ENCODE measurements at places on chromosomes 13 and 19. TPM values are rescaled to one million over a fixed set of nuclear protein-coding genes. Genes with fewer than 3 reads are reported as not detected.
A peak's percentile ranks its signal among the peaks of the same experiment; 100 is the strongest.

GRCh38 chr19:383922-384798, 24.8 kb downstream of the C2CD4C start:
- no peaks in the 10 kb centered on the region for H3K27me3 ChIP-seq
- 0 out of 2 replicates have a peak, but pooled peaks cover 3% of the 10 kb centered on the region for H3K4me1 ChIP-seq

DNA sequence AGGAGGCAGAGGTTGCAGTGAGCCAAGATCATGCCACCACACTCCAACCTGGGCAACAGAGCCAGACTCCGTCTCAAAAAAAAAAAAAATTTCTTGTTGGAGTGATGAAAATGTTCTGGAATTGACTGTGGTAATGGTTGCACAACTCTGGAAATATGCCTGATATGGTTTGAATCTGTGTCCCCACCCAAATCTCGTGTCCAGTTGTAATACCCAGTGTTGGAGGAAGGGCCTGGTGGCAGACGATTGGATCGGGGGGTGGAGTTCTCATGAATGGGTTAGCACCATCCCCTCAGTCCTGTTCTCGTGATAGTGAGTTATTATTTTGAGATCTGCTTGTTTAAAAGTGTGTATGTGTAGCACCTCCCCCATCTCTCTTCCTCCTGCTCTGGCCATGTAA, 41.1 kb upstream of the MAP3K10 start:
- DNase-seq, result no peak
- H3K4me1 ChIP-seq, result peaks cover 10% of the 10 kb centered on the region
- no peaks in the 10 kb centered on the region for H3K27me3 ChIP-seq
- H3K4me3 ChIP-seq, result no peak overlapping the region
- H3K27ac ChIP-seq, result no peak overlapping the region

GRCh38 chr19:40006273-40006691, 9.4 kb downstream of the ZNF546 start:
- peak; percentile 84 for DNase-seq
- no peaks in the 10 kb centered on the region for H3K27me3 ChIP-seq
- H3K36me3 ChIP-seq, result peaks cover 2% of the 10 kb centered on the region
- H3K27ac ChIP-seq, result peak overlapping the region; percentile 76

The TUBA3C gene
- total RNA-seq, result not detected

DNA sequence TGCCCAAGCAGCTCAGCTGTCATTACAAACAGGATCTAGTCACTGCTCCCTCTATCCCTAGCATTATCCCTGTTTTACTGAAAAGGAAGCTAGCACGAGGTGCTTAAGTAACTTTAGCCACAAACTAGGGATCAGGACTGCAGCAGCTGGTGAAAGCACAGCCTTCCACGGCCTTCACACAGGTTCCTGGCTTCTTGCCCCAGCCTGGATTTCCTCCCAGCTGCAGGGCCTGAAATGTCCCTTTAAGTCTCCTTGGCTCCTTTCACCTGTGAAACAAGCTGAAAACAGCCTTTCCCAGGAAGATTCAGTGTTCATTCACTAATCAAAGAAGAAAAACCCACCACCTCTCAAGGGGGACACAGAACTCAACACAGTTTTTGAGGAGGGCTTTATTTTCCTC, 754.5 kb downstream of the DIAPH3 start:
- no peaks in the 10 kb centered on the region for H3K4me1 ChIP-seq
- no peaks in the 10 kb centered on the region for H3K27me3 ChIP-seq
- H3K4me3 ChIP-seq, result no peak overlapping the region
- DNase-seq, result no peak

DNA sequence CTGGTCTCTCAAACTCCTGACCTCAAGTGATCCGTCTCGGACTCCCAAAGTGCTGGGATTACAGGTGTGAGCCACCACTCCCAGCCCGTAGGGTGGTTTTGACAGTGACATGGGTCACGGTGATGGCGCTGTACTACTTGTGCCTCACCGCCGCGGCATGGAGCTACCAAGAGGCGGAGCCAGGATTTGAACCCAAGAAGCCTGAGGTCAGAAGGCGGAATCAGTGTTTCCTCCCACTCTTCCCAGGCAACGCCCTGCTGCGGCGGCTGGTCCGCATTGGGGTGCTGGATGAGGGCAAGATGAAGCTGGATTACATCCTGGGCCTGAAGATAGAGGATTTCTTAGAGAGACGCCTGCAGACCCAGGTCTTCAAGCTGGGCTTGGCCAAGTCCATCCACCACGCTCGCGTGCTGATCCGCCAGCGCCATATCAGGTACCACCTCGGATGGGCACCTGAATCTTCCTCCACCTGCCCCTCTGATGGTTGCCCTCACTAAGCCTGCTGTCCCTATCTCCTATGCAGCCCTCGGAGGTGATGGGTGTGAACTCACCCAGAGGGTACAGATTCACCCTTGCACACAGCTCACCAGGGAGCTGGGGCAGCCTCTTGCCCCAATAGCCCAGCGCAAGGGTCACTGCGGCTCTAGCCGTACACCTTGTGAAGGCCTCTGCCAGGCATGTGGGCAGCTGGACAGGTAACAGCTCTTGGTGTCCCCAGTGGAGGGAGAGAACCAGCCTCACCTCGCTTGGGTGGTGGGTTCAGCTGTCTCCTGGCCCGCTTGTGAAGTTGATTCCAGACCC, 5.6 kb downstream of the RPS9 start:
- peaks cover 77% of the 10 kb centered on the region for H3K36me3 ChIP-seq
- no peak overlapping the region for H3K27ac ChIP-seq
- no peak overlapping the region for H3K4me3 ChIP-seq

- no peaks in the 10 kb centered on the region for H3K4me1 ChIP-seq
- no peak for DNase-seq
These were observed 82.5 kb downstream of the TSHZ3 start for GRCh38 chr19:31266731-31267130.

The NDUFA11 gene
- 556 TPM for total RNA-seq

- DNase-seq, result no peak
- H3K27me3 ChIP-seq, result no peaks in the 10 kb centered on the region
- no peaks in the 10 kb centered on the region for H3K36me3 ChIP-seq
- no peak overlapping the region for H3K27ac ChIP-seq
- H3K4me1 ChIP-seq, result no peaks in the 10 kb centered on the region
These were observed 170.1 kb downstream of the OXGR1 start for GRCh38 chr13:96824140-96824539.

DNA sequence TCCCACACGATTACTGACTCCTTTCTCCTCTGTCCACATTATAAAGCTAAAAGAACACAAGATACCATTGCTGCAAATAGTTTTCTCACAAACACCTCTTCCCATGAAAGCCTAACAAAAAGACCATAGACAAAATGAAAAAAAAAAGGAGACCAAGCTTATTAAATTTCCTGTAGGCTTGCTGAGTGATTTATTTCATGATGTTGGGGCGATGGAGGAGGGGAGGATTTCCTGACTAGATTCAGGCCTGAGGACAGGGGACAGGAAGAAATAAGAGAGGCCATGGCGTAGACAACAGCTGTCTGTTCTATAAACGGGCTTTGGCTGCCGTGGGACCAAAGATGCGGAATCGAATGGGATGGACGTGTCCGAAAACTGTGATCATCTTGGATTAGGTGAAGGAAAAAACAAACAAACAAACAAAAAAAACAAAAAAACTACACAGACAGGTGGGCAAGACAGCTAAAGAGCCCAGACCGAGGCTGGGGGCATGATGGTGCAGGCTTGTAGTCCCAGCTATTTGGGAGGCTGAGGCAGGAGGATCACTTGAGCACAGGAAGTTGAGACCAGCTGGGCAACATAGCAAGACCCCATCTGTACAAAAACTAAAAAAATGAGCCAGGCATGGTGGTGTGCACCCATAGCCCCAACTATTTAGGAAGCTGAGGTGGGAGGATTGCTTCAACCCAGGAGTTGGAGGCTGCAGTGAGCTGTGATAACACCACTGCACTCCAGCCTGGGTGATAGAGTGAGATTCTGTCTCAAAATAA, 5.3 kb downstream of the TMPRSS9 start:
- H3K4me1 ChIP-seq, result no peaks in the 10 kb centered on the region
- no peak overlapping the region for H3K27ac ChIP-seq
- peaks cover 11% of the 10 kb centered on the region for H3K27me3 ChIP-seq

DNA sequence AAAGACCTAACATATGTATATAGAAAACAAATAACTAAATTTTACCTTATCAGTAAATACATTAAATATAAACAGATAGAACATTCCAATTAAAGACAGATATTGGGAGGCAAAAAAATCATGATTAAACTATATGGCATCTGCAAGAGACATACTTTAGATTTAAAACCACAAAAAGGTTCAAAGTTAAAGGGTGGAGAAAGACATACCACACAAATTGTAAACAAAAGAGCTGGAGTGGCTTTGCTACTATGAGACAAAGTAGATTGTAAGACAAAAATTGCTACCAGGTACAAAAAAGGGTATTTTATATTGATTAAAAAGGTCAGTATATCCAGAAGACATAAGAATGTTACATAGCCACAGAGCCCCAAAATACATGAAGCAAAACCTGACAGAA, 200.2 kb downstream of the KCNRG start:
- H3K27ac ChIP-seq, result no peak overlapping the region
- H3K4me1 ChIP-seq, result no peaks in the 10 kb centered on the region
- H3K36me3 ChIP-seq, result no peaks in the 10 kb centered on the region
- H3K4me3 ChIP-seq, result no peak overlapping the region

Data from PC-3 (cell line).